ENCODE measurements at places on chromosomes 5 and 9. TPM values are rescaled to one million over a fixed set of nuclear protein-coding genes. Genes with fewer than 3 reads are reported as not detected.

ASS1 gene
- 264 TPM for total RNA-seq

DNA sequence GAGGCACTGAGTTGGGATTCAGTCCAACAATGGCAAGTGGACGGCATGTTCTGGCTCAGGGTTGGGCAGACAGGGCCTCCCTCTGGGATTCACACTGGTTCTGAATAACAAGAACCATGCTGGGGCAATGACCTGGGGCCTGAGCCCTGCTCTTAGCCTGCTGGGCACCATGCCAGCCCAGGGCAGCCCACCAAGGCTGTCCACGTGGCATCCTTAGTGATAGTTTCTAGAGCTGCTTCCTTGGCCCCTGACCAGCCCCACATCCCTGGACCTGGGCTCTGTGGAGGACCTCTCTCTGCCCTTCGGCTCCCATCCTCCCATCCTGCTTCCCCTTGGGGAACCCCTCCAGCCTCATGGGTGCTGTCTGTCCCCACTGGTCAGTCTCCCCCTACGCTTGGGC is 22.3 kb upstream of the OLFM1 start:
- DNase-seq, result no peak

CNTNAP3 gene
- total RNA-seq, result 2.3 TPM

DNA sequence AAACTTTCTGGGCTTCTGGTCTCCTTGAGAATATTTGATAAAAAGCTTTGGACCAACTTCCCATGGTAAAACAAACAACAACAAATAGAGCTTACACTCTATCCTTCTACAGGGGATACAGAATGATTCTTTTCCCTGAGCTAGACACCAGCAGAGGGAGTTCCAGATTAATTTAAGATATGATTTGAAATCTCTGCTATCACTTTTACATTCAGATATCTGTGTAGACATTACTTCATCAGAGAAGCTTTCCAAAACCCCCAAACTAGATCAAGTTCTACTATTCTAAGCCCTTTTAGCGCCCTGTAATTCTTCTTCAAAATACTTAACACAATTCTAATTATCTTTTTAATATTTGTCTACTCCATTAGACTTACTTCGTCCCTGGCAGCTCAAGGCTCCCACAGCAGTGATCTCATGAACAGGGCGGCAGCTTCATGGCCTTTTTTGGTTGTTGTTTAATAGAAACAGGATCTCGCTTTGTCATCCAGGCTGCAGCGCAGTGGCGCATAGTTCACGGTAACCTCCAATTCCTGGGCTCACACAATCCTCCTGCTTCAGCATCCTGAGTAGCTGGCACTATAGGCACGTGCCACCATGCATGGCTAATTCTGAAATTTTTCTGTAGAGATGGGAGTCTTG is 955 bp upstream of the GALNT12 start:
- no peak for DNase-seq

PCDHGA11 gene
- total RNA-seq, result 1.3 TPM

GRCh38 chr9:128276574-128277270 is 646 bp downstream of the SWI5 start:
- DNase-seq, result peak; percentile 39

NFIB gene
- 45.2 TPM for total RNA-seq

- no peak for DNase-seq
Measured at GRCh38 chr5:107282061-107282460, 388.7 kb downstream of the EFNA5 start.
